Spinal cord (tissue), 10 donors: ENCODE measurements at places on chromosomes 12 and 14.

DNA sequence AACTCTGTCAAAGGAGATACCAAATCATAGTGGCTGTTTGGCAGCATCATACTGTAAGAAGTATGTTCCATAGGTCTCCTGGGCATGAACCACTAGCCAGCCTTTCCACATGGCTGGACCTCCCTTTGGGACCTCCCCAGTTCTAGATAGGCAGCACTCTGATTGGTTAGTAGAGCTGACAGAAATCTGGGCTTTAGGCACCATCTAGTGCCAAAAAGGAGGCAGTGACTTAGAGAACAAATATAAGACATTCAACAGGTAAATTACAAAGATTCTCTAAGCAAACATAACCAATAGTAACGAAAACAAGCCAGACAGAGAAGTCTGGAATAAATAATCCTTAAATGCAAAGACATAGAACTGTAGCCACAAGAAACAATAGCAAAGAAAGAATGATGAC, 148.0 kb upstream of the PDE3A start:
- DNase-seq, result no peak

DNA sequence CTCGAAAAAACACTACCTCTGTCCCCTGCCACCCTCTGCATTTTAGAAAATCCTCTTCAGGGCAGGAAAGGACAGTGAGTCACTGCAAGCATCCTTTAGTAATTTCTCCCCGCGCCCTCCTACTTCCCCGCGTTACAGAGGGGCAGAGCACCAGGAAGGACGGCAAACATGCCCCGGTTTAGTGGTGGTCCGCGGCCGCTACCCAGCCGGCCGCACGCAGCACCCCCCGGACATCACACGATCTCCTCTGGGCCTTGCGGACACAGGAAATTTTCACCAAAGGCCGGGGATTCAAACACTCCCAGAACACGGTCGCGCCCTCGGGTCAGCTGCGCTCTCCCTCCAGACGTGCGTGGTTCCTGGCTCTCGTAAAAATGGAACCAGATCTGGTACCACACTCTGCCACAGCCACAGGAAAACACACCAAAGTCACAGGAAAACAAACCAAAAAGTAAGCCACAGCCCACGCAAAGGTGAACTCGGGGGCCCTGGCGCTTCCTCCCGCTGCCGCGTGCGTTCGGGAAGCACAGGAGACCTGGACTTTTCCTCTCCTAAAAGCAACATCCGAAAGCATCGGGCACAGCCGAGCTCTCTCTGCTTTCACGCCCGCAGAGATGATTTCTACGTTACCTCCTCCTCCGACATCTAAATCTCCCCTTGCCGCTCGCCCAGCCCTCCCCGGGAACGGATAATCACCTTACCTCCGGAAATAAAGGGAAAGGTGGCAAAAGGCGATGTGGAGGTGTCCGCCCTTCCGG, 839 bp downstream of the SLC38A1 start:
- peak; percentile 52 for DNase-seq

GRCh38 chr14:36771028-36771640, 109.5 kb downstream of the PAX9 start:
- no peak for DNase-seq

- no peak for DNase-seq
These were observed 7.3 kb downstream of the GAPDH start for GRCh38 chr12:6541371-6542165.

DNA sequence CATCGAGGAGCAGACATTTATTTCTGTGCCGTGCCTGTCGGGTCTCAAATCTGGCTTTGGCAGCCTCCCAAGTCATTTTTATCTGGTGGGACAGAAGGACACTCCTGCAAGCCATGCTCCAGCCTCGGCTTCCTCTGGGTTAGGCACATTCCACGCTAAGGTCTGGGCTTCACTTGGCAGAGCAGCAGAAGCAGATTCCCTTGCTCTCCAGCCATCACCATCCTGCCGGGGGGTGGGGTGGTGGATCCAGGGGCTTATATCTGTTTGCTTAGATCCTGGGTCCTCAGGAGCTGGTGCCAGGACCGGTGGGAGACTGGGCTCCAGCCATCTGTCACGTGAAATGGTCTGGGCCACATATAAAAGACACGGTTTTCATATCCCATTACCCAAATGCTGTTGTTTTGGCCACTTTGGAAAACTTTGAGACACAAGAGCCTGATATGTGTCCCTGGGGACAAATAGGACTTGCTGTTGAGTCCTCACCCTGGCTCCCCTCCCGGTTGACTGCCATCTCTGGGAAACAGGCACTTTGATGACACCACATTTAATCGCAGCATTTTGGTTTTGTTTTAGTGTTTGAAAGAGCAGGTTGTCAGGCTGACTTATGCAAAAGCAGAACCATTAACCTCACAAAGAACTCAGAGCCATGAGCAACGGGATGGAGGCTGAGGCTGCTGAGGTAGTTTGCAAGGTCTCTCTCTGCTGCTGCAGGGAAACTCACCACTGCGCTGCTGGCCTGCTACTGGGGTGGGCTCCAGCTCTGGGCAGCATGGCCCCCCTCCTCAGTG, 69.6 kb upstream of the PRMT8 start:
- peak; percentile 51 for DNase-seq

DNA sequence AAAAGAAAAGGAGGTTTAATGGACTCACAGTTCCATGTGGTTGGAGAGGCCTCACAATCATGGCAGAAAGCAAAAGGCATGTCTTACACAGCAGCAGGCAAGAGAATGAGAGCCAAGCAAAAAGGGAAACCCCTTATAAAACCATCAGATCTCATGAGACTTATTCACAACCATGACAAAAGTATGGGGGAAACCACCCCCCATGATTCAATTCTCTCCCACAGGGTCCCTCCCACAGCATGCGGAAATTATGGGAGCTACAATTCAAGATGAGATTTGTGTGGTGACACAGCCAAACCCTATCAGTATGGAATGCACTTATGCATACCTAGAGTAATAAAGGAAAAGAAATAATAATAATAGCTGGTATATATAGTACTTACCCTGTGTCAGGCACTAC, 4.5 kb upstream of the GLIPR1 start:
- no peak for DNase-seq

GRCh38 chr14:51823706-51824105, 36.7 kb upstream of the GNG2 start:
- DNase-seq, result no peak

DNA sequence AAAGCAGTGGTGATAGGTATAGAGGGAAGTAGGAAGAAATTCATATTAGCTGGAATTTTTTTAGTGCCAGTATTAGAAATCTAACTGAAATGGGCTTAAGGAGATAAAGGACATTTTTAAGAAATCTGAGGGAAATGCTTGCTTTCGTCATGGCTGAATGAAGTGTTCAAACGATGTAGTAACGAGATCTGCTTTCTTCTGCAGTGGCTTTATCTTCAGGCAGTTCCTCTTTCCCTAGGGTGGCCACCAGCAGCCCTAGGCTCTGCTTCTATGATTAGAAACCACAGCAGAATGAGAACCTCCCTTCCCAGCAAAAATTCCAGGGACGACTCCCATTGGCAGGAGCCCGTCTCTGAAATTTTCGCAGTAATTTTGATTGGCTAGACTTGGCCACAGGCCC, 163.9 kb upstream of the FRMD6 start:
- DNase-seq, result no peak

GRCh38 chr14:59044707-59045106, 143.8 kb upstream of the DAAM1 start:
- no peak for DNase-seq

DNA sequence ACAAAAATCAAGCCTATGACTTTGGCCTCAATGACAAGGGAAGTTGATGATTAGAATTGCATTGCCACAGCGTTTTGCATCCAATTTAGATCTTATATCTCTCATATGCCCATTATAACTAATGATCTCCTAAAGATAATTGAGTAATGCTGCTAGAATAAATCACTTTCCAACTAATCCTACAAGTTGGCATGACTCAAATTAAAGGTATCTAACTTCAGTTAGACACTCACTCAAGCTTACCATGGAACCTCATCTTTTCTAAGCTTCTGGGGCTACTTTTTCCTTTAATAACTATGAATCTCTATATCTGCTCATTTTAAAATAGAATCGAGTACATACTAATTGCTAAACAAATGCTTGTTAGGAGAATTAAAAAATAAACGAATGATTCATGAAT, 427.8 kb downstream of the BTG1 start:
- DNase-seq, result no peak

DNA sequence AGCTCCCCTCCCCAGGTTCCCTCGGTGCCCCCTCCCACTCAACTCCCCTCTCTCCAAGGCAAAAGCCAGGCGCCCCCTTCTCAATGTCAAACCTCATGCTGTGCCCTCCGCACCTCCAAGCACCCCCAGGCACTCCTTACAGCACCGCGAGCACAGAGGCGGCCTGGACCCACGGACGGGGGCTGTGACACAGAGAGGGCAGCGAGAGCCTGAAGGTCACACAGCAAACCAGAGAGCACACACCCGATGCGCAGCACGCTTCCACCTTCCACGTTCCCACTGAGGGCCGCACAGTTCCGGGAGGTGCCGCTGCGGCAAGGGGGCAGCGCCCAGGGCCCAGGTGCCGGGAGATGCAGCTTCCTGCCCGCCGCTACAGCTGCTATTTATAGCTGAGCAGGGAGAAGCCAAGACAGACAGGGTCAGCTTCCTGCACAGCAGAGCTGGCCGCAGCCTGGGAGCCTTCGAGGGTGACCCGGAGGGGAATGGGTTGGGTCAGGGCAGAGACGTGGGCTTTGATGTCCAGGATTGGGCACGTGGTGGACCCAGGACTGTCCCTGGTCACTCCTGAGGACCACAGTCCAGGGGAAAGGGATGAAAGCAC, 12.9 kb downstream of the NCOR2 start:
- DNase-seq, result no peak

- peak; percentile 66 for DNase-seq
These were observed 105.3 kb downstream of the TGFB3 start for GRCh38 chr14:75876530-75876929.

DNA sequence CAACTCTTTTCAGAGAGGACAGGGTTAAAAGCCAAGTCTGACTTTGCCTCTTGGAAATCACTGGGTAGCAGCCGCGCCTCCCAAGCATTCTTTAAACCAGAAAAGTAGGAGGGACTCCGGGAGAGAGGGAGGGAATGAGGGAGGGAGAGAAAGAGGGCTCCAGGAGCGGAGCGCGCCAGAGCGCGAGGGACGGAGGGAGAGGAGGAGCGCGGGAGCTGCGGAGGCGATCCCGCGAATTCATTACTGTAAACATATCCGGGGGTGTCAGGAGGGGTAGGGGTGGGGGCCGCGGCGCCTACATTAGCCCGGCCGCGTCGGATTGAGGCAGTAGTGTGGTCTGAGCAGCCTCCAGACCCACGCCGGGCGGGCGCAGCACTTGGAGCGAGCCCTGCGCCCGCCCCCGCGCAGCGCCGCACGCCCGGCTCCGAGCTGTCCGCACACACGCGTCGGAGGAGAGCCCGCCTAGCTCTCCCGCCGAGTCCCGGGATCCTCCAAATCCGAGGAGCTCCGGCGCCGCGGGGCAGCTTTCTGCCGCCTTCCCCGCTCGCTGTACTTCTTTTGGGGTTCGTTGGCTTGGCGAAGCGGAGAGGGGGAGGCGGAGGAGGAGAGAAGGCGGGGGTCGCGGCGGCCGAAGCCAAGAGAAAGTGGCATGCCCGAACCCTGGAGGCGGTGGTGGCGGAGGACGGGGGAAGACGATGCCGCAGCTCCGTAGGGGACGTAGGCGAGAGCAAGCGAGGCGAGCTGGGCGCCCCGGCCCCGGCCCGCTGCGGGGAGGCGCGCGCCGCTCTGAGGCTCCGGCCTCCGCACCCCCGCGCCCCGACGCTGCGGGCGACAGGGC, 3.3 kb downstream of the FLRT2 start:
- DNase-seq, result no peak

DNA sequence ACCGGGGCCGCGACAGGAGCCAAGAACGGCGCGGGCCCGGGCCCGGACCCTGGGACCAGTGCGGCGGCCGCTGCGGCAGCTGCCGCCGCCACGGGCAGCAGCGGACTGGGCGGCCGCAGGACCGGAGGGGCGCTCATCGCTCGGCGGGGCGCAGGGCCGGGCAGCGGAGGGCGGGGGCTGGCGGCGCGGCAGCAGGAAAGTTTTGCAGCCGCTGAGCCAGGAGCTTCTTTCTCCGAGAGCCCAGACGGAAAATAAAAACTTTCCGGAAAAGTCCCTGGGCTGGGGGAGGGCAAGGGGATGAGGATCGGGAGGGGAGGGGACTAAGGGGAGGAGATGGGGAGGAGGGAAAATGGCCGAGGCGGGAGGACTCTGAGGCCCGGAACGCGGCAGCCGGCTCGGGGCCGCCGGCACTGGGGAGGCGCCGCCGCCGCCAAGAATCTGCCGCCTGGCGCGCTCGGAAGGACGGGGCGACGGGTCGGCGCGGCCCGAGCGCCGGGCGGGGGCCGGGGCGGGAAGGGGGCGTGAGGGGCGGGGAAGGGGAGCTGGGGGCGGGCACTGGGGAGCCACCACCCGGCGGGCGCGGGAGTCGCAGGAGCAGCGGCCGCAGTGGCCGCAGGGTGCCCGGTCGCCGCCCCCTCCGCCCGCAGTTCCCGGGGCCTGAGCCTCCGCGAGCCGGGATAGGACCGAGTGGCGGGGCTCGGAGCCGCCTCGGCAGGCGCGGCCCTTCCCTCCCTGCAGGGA, at the start of gene PRKD1:
TSS of gene PRKD1 (minus strand) at position 472 of the 741 bp plus-strand sequence.
- DNase-seq, result peak; percentile 40

- DNase-seq, result no peak
These were observed 12.0 kb upstream of the SERPINA3 start for GRCh38 chr14:94600148-94600545.
